ENCODE measurements at places on chromosomes 2 and 18.

- DNase-seq = no peak
Measured at GRCh38 chr2:121776885-121777698, 21.6 kb downstream of the TSN start.

DNA sequence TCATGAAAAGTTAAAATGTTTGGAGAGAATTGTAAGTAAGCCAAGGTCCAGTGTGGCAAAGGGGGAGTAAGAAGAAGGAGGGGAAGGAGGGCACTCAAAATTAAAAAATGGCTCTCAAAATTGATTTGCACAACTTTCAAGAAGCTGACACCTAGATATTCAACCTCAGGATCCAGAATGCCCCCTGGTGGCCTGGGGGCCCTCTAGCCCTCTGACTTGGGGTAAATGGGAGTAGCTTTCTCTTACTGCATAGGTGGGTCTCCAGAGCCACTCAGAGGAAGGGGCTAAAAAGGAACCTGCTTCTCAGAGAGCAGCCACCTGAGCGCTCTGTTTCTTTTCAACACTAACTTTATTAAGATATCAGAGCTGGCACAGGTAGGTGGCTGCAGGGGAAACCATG lies 968.5 kb downstream of the BCL11A start:
- no peak for DNase-seq

DNA sequence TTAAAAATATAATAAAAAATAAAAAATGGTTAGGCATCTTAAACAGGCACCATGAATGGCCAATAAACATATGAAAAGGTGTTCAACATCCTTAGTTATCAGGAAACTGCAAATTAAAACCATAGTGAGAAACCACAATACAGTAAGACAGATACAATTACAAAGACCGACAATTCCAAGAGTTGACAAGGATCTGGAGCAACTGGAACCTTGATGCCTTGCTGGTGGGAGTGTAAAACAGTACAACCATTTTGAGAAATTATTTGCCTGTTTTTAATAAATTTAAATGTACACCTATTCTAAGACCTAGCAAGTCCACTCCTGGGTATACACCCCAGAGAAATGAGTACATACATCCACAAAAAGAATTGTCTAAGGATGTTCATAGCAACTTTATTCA lies 49.1 kb downstream of the NGEF start:
- no peak for DNase-seq

DNA sequence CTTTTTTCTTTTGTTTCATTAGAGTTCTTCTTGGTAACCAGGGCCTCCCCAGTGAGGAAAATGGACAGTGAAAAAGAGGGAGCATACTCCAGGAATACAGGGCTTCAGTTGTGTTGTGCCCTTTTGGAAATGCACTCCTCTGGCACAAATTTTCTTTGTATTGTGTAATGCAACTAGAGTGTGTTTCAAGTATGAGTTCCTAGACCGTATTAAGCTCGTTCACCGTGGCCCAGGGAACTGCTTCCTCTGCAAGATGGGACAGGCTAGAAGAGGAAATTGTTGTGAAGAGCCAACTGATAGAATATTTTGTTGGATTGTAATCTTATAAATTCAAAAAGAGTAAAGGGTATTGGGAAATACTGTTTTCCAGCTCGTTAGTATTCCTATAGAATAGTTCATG lies 137.2 kb upstream of the TTC39C start:
- no peak for DNase-seq

- no peak for DNase-seq
Measured at GRCh38 chr2:187271825-187272224, 176.2 kb downstream of the CALCRL start.

DNA sequence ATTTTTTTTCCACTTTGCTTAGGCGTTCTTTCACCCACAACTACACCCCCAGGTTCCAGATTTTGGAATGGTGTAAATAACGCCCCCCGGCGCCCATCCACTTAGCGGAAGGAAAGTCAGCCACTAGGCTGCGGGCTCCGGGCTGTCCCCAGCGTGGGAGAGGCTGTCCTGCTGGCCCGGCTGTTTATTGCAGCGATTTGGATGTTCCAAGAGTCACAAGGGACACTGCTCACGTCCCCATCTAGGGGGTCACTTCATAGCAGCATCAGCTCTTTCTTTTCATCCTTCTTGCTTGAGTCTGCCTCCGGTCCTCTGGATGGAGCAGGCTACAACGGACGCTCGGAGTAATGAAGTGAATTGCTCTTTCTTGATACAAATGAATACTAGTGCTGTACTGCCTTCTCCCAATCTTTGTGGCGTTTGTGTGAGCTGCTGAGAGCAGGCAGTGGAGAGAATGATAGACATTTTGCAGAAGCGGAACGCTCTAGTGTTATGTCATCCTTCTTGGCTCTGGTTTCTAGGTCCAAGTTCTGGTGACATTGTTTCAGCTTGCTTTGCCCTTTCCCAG lies 50.7 kb upstream of the PAIP2B start:
- peak; percentile 82 for DNase-seq

DNA sequence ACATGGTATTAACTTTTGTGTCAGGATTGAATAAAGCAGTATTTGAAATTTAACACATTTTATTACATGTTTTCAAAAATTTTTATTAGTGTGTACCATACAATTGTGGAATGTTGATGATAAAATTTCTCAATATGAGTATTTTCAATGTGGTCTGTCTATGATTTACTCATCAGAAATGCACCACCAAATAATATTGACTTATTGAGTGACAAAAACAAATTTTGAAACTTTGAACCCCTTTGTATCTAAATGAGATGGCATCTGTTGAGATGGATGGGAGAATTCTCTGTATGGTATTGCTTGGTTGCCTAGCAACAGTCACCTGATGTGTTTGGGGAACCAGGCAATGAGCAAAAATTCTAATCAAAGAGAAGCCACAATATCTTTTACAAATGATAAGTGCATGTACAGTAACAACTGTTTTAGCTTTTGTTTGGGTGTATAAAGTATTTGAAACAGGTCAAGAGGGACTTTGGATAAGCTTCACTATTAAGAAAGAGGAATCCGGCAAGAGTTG lies 400.1 kb downstream of the CCDC85A start:
- DNase-seq = no peak

DNA sequence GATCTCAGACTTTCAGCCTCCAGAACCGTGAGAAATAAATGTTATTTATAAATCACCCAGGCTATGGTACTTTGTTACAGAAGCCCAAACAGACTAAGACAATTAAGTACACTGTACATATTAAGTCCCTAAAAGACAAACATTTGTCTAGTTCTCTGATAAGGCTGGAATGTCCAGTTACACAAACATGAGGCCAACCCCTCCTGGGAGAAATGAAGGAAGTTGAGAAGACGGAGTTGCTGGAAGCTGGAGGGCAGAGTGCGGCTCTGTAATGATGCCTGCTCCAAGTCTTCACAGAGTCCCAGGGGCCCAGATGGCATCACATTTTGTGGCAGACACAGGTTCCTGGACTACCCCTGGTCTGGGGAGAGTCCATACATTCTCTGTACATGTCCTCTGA lies 79.2 kb upstream of the ST8SIA3 start:
- DNase-seq = no peak

DNA sequence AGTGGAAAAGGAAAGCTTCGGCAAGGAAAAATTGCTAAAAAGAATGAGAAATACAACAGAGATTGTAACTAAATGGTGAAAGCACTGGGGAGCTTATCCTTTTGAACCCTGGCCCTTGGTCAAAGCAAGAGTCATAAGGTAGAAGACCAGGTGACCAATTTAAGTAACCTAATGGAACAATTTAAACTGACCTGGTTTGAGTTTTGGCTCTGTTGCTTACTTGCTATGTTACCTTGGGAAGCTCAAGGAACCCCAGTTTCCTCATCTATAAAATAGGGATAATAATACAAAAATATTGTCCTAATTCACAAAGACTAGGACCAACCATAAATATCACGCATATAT lies 48.6 kb downstream of the NHEJ1 start:
- DNase-seq = no peak

DNA sequence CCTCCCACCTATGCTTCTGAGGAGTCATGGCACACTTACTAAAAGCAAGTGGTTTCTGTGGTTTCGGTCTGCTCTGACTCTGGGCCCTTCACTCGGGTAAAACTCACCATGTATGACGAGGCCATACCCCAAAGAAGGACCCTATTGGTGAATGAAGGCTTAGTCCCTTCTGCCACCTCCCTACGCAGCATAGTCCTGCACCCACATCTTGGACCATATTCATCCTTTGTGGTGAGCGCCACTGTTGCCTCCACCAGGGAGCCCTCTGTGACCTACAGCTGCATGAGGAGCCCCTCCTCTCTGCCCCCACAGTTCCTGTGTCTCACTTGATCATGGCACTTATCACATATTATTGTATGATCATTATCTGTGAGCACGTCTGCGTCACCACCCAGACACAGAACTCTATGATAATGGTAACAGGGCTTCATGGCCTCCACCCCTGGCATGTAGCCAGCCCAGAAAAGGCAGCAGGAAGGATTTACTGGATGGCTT lies 113.3 kb downstream of the TFCP2L1 start:
- no peak for DNase-seq

GRCh38 chr2:216833061-216833460 lies 26.8 kb downstream of the TNP1 start:
- no peak for DNase-seq

GRCh38 chr2:106314444-106314843 lies 120.3 kb upstream of the UXS1 start:
- DNase-seq = no peak

DNA sequence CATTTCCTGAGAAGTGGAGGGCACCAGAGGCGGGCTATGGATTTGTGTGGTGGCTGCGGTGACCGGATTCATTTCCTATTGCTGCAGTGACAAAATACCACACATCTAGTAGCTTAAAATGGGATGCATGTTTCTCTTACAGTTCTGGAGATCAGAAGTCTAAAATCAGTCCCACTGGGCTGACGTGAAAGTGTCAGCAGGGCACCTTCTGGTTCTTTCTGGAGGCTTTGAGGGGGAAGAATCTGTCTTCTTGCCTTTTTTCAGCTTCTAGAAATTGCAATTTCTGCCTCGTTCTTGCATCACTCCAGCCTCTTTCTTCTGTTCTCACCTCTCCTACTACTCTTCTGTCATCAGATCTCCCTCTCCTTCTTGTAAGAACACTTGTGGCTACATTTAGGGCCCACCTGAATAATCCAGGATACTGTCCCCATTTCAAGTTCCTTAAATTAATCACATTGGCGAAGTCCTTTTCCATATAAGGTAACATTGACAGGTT lies 111.2 kb downstream of the MARCHF4 start:
- no peak for DNase-seq

DNA sequence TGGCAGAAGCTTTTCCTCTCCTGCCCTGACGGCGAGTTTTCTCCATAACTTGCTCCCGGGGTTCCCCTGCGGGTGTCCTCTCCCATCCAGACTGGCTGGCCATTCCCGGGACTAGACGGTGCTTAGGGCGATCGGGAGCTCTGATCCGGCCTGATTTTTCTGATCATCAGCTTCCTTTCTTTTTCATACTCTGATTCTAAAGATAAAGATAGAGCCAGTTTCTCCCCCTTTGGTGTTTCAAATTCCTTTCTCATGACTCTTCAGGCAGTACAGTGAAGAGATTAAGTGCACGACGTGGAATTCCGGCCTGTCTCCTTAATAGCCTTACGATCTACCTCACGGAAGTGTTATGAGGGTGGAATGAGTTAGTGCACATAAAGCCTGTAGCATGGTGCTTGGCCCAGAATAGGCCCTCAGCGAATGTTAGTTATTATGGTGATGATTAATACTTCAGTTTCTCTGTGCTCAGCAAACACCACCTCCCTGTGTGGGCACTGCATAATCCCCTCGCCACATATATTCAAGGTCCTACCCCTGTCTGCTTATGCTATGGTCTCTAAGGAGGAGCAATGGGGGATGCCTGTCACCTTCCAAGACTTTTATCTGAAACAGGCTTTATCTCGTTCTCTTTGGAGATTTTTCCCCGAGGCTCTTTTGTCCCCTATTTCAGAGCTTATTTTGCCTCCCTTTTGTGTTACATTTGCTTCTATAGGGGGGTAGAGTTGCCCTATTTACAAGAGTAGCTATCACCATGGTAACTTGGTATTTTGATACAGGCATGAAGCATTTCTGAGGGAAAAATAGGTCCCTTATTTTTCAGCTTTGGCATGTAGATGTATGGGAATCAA lies 254.8 kb downstream of the CDH2 start:
- DNase-seq = no peak

- peak; percentile 71 for DNase-seq
Measured at GRCh38 chr2:234981197-234982095, 29.6 kb downstream of the SH3BP4 start.

DNA sequence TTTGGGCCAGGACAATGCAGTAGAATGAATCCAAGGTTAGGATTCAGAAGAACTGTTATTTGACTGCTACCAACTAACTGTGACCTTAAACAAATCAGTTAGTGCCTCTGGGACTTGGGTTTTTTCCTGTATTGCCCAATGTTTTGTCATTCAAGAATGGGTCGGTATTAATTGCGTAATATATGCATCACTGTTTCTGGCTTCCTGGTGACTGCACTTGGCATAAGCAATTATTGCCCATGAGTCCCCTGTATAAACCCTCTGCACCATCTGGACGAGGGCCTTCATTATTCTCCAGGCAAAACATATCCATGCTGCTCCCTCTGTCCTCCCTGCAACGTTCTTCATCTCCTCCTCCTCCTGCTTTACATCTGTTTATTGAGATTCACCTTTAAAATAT lies 255.8 kb upstream of the LRRTM1 start:
- DNase-seq = no peak

- no peak for DNase-seq
Measured at GRCh38 chr2:120034621-120035020, 21.7 kb downstream of the EPB41L5 start.

- no peak for DNase-seq
Measured at GRCh38 chr2:161131804-161132203, 28.4 kb upstream of the TANK start.

DNA sequence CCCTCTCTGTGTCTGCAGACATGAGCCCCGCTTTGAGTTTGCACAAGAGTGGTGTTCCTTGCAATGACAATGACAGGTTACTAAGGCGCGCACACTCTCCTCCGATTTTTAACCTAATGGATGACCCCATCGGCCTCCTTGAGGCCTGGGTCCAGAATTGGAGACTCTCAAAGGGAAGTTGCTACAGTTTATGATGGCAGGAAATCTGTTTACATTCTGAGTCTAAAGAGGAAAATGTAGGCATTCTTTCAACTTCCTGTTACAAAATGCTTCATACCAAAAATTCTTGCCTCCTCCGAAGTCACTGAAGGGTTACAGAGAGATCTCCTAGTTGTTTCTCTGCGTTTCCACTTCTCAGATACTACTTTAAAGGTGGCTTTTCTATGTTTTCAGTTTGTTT lies 225.3 kb upstream of the AGAP1 start:
- DNase-seq = no peak

DNA sequence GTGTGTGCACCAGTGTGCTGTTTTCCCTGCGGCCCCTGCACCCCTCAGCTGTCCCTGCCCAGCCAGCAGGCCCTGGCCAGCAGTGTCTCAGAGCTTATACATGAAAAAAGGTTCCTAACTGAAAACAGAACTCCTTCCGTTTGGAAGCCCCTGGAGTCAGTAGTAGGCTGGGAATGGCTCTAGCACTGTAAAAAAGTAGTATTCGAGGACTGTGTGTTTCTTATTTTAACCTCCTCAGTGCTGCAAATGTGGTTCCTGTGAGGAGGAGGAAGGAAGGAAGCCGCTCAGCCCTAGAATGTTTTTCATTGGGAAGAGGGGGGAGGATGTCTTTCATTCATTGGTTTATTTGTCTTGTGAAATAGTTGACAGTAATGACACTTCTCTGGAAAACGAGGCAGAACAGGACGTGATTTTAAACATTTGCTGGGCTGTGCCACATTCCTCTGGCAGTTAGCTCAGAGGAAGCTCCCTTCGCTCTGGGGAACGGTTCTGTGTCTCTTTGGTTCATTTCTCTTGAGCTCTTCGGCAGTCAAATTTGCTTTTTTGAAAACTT lies 103.5 kb downstream of the SPTBN1 start:
- DNase-seq = no peak

GRCh38 chr2:181552808-181553207 lies 95.6 kb downstream of the ITGA4 start:
- no peak for DNase-seq

- no peak for DNase-seq
Measured at GRCh38 chr18:11982981-11983380, 1.7 kb downstream of the IMPA2 start.

All from left ventricle myocardium superior (tissue), 1 donor.